ENCODE measurements at places on chromosomes 16 and 17.
A peak's percentile ranks its signal among the peaks of the same experiment; 100 is the strongest.

GRCh38 chr17:29357821-29358232 lies 32.3 kb upstream of the TAOK1 start:
- DNase-seq, result no peak

- DNase-seq, result no peak
Observed at GRCh38 chr17:7523033-7523432, 25.8 kb upstream of the TNFSF12 start.

DNA sequence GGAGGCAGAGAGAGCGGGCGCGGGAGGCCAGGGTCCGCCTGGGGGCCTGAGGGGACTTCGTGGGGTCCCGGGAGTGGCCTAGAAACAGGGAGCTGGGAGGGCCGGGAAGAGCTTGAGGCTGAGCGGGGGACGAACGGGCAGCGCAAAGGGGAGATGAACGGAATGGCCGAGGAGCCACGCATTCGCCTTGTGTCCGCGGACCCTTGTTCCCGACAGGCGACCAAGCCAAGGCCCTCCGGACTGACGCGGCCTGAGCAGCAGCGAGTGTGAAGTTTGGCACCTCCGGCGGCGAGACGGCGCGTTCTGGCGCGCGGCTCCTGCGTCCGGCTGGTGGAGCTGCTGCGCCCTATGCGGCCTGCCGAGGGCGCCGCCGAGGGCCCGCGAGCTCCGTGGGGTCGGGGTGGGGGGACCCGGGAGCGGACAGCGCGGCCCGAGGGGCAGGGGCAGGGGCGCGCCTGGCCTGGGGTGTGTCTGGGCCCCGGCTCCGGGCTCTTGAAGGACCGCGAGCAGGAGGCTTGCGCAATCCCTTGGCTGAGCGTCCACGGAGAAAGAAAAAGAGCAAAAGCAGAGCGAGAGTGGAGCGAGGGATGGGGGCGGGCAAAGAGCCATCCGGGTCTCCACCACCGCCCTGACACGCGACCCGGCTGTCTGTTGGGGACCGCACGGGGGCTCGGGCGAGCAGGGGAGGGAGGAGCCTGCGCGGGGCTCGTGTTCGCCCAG lies 1.2 kb upstream of the CBX4 start:
- peak; percentile 68 for DNase-seq

DNA sequence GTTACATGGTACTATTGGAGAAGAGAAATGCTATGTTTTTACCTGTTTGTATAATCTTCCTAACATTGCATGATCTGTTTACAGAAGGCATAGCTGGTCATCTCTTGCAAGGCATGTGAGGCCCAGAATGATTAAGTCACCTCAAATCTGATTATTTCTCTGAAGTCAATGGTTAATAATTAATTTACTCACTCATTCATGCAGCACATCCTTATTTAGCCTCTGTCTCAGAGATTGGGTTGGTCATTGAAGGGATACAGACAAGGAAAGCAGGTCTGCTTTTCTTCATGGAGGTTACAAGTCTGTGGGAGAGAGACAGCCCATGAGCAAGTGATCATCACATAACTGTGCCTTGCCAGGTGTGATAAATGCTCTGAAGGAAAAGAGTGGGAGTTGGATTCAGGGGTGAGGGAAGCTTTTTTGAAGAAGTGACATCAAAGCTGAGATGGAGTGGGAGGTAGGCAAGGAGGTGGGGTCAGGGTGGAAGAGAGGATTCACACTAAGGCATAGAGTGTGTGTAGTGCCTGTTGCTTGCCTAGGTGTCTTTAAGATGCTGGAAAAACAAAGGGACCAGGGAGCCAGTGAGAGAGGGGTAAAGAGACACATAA lies 16.3 kb upstream of the RBFOX1 start:
- DNase-seq, result no peak

Measured in hindlimb muscle (tissue), 1 donor.